ENCODE measurements at places on chromosomes 4 and X.

DNA sequence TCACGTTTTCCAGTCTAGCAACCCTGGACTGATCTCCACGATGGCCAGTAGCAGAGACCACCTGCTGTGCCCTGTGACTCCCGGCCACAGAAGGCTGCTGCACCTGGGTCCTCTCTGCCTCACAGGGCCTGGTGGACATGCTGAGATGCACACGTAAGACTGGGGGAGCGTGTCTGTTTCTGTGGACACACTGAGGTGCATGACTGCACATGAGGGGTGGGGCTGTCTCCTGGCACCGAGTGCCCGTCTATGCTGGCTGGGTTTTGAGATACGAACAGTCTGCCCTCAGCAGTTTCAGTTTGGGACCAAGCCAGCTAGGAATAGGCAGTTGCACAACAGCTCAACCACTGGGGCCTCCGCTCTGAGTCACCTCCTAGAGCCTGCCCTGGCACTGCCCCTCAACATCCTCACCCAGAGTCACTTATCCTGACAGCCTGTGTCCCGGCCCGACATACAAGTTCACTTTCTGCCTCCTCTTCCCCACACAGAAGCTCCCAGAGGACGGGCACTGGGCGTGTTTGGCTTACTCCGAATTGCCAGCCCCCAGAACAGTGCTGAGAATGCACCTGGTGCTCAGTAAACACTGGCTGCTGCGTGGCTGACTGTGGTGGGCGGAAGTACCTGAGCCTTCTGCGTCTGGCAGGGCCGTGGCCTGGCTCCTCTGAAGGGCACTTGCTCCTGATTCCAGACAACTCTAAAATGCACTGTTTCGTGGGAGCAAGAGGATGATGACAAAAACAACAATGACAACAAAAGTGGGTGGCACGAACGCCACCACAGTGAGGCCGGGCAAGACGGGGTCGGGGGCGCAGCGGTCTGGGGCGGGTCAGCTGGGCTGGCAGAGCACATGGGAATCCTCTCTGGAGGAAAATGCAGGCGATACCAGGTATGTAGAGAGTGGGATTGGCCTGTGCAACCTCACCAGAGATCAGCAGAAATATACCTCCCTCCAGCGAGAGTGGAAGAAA lies 30.9 kb downstream of the RNF212 start:
- DNase-seq = peak; percentile 10

DNA sequence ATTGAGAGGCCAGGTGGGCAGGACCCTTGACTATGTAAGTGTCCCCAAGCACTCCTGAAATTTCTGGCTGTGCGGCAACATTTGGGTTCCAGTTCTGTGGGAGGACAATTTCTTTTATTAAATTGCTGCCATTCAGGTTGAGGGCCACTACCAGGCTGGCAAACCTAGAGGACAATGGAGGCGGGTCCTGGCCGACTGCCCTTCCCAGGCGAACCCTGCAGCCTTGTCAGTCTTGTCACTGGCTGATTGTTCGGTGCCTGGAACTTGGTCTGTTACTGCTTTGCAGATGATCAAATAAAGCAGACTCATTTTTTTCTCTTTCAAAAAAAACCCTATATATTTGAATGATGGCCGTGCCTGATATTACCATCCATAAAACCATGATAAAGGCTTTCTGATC lies 6.6 kb upstream of the TMEM128 start:
- no peak for DNase-seq

- DNase-seq = no peak
Measured at GRCh38 chr4:25112995-25113380, 47.3 kb downstream of the SEPSECS start.

GRCh38 chrX:10404436-10404835 lies 215.9 kb downstream of the MID1 start:
- no peak for DNase-seq

DNA sequence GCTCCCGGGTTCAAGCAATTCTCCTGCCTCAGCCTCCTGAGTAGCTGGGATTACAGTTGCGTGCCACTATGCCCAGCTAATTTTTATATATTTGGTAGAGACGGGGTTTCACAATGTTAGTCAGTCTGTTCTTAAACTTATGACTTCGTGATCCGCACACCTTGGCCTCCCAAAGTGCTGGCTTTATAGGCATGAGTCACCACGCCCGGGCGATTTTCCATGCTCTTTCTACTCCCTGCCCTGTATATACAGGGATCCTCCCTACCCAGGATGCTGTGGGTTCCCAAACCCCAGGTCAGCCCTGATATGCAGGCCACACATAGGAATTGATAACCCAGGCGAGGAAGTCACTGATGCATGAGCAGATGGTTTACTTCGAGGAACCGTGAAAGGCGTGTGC lies 31.4 kb downstream of the SSX5 start:
- DNase-seq = no peak

DNA sequence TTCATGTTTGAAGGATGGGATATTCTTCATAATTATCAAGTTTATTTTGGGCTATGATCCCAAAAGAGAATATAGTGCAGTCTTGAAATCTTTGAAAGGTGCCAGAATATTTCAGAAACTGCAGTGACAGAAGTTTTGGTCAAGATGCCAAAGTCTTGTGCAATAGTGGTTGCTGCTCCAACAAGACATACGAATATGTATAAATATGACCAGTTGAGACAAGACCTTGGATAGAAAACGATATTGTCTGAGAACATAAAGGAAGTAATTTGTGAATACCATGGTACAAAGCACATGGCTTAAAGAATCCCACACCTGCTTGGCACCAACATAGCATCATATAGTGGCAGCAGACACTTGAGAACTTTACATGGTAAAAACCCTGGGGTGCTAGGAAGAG lies 48.6 kb upstream of the AMELX start:
- no peak for DNase-seq

DNA sequence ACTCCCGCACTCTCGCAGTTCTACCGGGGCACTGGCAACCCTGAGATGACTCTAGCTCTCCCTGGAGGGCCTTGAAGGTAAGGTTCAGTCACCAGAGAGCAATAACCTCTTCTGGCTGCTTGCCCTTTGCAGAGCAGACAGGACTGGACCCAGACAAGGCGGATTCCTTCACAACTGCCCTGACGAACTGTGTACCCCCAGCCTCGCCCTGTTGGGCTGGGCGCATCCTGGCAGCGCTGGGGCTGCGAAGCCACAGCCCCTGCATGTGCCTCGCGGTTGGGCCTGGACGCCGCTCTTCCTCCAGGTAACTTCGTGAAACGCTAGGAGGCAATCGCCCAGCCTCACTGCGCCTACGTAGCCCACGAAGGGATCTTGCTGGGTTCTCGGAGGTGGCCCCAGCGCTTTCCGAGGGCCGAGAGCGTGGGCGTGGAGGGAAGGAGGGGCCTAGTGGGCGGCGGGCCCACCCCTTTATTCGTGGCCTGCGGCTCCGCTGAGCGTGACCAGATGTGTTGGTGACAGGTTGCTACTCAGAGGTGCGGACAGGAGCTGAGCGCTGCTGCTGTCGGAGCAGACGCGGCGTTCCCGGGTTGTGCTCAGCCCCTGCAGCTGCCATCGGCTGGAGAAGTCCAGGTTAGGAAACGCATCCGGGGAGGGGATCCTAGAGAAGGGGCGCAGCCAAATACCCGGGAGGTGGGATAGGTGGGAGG lies 1.9 kb upstream of the MAMLD1 start:
- DNase-seq = no peak

- no peak for DNase-seq
Measured at GRCh38 chr4:95204267-95204844, 344.4 kb downstream of the UNC5C start.

DNA sequence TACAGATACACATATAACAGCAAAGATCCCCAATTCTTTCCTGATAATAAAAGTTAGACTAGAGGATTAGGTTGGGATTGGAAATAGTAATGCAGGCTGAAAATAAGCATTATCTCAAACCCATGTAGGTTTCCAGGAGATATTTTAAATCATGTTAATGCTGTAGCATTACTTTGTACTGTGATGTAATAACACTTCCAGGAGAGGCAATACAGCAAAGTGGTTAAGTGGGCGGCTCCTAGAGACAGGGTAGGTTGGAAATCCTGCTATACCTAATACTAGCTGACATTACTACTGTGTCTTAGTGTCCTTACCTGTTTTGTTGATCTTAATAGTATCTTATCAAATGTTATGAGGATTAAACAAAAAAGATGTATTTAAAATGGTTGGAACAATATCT lies 9.6 kb downstream of the PAICS start:
- no peak for DNase-seq

DNA sequence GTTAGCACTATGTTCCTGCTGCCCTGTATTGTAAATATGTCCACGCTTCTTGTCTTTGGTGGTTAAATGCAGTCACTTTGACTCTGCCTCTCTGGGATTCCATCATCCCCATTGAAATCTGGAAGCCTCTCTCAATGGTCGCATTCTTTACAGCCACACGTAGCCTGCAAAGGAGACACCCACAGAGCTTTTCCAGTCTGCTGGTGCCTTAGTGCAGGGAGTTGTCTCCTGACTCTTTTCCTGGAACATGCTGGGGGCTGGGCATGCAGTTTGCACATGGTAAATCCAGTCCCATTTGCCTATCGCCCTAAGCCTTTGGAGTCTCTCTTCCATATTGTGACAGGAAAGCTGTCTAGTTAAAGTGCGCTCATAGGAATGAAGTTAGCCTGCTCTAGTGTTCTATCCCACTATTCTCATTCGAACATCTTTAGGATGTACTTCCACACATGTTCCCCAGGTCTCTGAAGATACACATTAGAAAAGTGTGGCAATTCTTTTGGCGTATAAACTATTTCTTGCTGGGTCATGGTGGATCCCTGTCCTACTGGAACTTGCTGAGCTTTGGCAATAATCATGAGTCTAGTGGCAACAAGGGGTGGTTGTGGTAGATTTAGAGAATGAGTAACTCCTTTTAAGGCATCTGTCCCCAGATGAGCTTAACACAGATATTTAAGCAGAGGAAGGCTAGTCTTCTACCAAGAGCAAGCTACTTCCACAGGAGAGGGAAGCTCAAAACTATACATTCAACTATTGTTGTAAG lies 33.7 kb downstream of the COQ2 start:
- no peak for DNase-seq

DNA sequence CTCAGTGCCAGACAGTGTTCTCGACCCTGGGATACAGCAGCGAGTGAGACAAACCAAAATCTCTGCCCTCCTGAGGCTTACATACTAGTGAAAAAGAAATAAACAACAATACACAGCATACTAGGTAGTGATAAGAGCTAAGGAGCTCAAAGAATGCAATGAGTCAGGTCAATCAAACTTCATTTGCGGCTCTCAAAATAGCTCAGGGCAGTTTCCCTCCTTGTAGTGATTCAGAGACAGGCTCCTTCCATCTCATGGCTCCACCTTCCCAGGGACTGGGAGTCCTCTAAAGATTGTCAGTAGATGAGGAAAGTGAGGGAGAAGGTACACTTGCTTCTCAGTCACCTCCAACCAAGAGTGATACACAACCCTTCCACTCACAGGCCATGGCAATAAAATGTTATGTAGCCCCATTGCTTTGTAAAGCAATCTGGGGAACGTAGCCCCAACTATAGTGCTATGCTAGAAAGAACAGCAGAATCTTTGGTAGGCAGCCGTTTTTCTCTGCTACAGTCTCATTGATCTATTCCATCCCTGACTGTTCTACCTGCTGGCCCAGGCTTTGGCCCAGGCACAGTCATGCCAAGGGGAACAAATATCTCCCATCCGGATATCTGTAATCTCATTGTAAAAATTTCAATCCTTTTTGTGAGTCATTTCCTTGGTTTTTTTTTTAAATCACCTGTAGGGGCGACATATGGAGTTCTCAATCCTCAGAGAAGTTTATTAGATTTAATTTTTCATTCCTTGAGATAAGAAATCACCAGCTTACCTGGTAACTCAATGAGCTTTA lies 183.1 kb upstream of the S100G start:
- DNase-seq = no peak

DNA sequence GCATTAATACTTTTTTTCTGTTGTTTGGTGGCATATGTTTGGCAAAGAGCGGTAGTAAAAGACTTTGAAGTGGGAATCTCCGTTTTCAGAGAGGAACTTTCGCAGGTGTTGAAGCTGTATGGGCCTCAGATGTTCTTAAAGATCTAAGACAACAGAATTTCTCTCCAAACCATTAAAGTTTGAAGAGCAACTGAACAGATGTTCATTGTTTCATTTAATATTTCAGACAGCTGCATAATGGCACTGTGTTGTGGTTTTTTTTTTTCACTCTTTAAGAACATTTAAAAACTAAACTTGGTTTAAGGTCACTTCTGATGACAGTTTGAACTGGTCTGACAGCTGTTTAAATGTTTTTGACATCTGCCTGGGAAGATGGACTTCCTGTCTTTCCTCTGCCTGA lies 882.7 kb upstream of the PCDH10 start:
- no peak for DNase-seq

GRCh38 chrX:115939636-115940160 lies 230.8 kb upstream of the AGTR2 start:
- DNase-seq = no peak

- DNase-seq = no peak
Measured at GRCh38 chr4:112057470-112057869, 87.8 kb upstream of the FAM241A start.

- no peak for DNase-seq
Measured at GRCh38 chrX:64977051-64977450, 801 bp upstream of the ZC4H2 start.

- DNase-seq = no peak
Measured at GRCh38 chr4:116926631-116927295, 158.6 kb downstream of the TRAM1L1 start.

GRCh38 chr4:124118061-124118460 lies 594.5 kb downstream of the ANKRD50 start:
- no peak for DNase-seq

- DNase-seq = no peak
Measured at GRCh38 chr4:145679991-145680455, at the start of gene C4orf51. C4orf51 (plus strand) TSS chr4:145680146; CDS start chr4:145680204, 58 bp downstream.

- no peak for DNase-seq
Measured at GRCh38 chr4:52421811-52422213, 237.3 kb downstream of the USP46 start.

- DNase-seq = peak; percentile 63
Measured at GRCh38 chrX:10111364-10112148, 45.2 kb upstream of the CLCN4 start.

DNA sequence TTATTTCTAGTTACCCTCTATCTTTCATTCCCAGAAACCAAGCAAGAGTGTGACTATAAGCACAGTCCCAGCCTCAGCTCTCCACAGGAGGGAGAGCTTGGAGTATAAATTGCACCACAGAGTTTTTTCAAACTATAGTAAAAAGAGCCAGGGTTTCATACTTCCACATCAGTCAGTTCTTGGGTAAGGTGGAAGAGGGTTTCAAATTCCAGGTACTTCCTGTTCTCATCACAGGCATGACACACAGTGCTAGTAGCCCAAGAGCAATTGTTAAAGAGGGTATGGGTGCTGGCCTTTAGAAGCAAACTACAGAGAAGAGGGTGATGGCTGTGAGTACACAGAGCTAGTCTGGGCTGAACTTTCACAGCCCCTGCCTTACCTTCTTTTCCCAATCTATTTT lies 5.7 kb upstream of the IL1RAPL1 start:
- DNase-seq = no peak

DNA sequence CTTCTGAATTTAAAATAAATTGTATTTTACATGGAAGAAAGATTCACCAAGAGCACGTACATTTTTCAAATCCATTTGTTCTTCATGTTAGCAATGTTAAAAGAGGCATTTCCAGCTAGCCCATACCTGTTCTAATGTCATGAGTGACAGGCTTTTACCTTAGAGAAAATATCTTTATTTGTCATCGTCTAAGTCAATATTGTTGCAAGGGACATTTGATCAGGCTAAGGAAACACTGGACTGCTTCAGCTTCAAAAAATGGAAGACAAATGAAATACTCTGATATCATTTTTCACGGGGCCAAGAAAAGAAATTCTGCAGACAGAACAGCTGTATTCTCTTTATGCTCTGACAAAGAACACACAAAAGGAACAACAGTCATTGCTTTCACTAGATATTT lies 207.7 kb downstream of the RCHY1 start:
- DNase-seq = no peak

GRCh38 chr4:155582971-155583437 lies 83.6 kb upstream of the GUCY1A1 start:
- DNase-seq = peak; percentile 10

Data from activated CD4-positive, alpha-beta T cell treated with anti-CD3 and anti-CD28 coated beads, Interleukin-2, amount 50 U/mL, for 16 hours (primary cell).